K562 (cell line): ENCODE measurements at places on chromosomes 6 and 20. TPM values are rescaled to one million over a fixed set of nuclear protein-coding genes. Genes with fewer than 3 reads are reported as not detected.

The MTFR2 gene
- 25.7 and 29.1 TPM in 2 replicates for total RNA-seq

The RPS6KA2 gene
- 0.51 and 0.92 TPM in 2 replicates for total RNA-seq

The FERMT1 gene
- total RNA-seq, result 0.07 and 0.09 TPM in 2 replicates

The IPCEF1 gene
- 0.02 and 0.18 TPM in 2 replicates for total RNA-seq

The PKHD1 gene
- total RNA-seq, result 0.02 TPM in 1 of 2 replicates, not detected in the other

The PAK5 gene
- not detected in 2 replicates for total RNA-seq

The PHF3 gene
- 32.8 and 35.6 TPM in 2 replicates for total RNA-seq
